ENCODE measurements at places on chromosomes 1 and 21.

GRCh38 chr1:42420121-42420520 lies 35.7 kb downstream of the ZMYND12 start:
- DNase-seq = no peak

DNA sequence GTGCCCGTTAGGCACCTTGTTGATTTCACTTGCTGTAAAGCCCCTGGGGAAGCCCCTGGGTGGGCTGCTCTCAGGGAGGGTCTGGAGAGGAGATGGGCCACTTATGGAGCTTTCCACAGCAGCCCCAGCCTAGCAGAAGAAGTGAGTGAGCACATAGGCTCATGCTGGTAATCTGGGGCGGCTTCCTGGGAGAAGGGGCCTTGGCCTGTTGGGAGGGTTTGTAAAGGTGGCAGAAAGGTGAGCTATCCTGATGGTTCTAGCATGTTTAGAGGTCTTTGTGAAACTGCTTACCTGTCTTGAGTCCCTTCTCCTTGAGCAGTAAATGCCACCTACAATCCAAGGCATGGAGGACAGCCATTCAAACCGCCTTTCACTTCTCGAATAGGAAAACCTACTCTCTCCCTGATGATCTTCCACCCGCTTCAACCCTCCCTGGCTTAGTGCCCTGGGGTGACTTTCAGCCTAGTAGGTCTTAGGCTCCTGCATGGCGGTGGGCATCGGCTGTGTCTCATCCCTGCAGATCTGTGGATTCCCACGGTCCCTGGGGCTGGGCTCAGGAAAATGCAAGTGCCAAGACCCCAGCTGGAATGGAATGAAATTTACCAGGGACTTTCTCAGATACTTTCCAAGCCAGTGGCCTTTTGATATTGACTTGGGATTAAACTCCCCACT lies 87.6 kb upstream of the SELENON start:
- DNase-seq = no peak

GRCh38 chr1:225998560-225999226 lies 450 bp downstream of the SDE2 start:
- no peak for DNase-seq

DNA sequence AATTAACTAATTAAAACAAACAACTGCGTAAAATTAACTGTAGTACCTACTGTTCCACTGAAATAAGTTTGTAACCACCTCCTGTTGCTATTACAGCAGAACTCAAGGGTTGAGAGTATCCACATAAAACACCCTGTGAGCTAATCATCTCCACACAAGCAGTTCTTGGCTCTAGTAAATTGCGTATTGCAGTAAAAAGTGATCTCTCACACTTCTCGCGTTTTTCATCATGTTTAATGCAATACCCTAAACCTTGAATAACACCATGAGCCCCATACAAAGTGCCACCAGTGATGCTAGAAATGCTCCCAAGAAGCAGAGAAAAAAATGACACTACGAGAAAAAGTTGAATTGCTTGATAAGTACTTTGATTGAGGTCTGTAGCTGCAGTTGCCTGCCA lies 29.3 kb upstream of the CEP350 start:
- DNase-seq = no peak

- peak; percentile 86 for DNase-seq
Observed at GRCh38 chr21:37338671-37339551, 27.7 kb upstream of the DYRK1A start.

Measured in dermis microvascular lymphatic vessel endothelial cell (primary cell).